Mesenchymal stem cell (in vitro differentiated cells and primary cell): ENCODE measurements at places on chromosomes 12 and 14.

DNA sequence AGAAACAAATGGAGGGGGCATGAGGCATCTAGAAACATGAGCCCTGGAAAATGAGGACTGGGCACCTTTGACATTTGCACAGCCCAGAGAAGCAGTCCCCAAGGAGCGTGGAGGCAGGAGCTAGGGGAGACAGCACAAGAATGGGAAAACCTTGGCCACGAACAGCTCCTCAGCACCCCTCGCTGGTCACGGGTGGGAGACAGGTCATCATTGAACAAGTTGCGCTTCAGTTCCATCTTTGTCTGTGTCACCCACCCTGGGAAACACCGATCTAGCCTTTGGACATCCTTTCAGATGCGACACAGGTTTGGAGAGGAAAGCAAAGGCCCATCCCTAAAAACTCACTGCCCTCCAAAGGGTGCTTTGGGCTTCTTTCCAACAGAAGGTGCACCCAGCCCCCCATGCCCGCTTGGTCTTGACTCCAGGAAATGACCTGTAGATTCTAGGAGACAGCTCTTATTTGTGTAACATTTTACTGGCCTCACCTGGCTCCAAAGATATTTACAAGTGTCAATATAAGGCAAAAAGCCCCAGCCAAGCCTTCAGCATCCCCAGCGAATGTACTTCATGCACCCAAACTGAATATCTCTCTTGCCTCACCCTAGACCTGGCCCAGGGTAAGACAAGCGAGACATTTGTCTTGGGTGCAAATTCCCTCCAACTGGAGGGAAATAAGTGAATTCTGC is 28.8 kb upstream of the CLMN start:
- DNase-seq = no peak

GRCh38 chr14:93033983-93034670 is 81.6 kb downstream of the ITPK1 start:
- no peak for DNase-seq

- no peak for DNase-seq
Observed at GRCh38 chr14:77883131-77883846, 83.4 kb downstream of the ADCK1 start.

GRCh38 chr12:70044167-70044566 is 199.1 kb upstream of the CNOT2 start:
- DNase-seq = peak; percentile 9

- DNase-seq = peak; percentile 90
Observed at GRCh38 chr14:53902307-53902706, 54.3 kb downstream of the BMP4 start.

GRCh38 chr14:101252443-101253214 is 308.7 kb upstream of the DIO3 start:
- DNase-seq = no peak

DNA sequence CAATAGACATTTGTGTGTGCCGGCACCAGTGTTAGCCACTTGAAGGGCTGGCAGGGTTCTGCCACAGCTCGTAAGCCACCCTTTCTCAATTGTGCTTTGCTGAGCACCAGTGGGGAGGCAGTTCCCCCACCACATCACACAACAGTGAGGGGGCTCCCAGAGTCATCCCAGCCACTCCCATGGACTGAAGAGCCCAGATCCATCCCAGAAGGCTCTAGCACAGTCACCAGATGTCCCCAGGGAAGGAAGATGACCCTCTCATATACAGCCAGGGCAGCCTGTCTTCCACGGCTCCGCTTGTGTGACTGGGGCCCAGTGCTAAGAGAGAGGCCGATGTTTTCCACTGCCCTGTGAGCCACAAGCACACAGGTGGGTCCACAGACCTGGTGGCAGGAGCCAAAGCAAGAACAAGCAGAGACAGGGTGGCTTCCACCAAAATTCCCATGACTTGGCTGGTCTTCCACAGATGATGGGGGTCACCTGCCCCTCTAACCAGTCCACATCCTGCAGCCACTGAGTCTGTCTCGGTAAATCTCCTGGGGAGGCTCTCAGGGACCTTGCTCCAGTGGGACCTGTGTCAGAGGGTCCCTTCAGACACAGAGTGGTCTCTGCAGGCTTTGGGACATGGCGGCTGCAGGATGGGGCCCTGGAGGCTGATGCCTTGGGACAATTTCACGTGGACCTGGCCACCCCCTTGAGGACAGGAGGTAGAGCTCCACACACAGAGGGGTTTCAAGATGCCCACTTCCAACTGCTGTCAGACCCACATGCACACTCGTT is 71.9 kb upstream of the DDX11 start:
- DNase-seq = no peak

DNA sequence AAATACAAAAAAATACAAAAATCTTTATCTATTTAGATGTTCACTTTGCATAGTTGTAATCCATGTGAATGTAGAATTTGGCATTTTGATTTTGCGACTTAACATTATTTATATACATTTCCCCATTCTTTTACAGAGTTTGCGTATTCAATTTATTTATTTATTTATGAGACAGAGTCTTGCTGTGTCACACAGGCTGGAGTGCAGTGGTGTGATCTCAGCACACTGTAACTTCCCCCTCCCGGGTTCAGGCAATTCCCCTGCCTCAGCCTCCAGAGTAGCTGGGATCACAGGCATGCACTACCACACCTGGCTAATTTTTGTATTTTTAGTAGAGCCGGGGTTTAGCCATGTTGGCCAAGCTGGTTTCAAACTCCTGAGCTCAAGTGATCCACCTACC is 25.3 kb upstream of the STRN3 start:
- DNase-seq = peak; percentile 30

DNA sequence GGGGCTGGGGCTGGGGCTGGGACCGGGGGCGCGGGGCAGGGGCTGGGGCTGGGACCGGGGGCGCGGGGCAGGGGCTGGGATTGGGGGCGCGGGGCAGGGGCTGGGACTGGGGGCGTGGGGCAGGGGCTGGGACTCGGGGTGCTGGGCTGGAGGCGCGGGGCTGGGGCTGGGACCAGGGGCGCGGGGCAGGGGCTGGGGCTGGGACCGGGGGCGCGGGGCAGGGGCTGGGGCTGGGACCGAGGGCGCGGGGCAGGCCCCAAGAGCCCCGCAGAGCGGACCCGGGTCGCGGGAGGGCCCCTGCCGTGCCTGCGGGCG is 452 bp downstream of the P2RX2 start:
- DNase-seq = no peak

GRCh38 chr12:12943586-12944260 is 8.2 kb downstream of the GPRC5D start:
- no peak for DNase-seq

GRCh38 chr14:76267322-76268046 is 108.5 kb upstream of the ESRRB start:
- DNase-seq = no peak

- peak; percentile 31 for DNase-seq
Observed at GRCh38 chr14:99412117-99413061, 68.3 kb downstream of the SETD3 start.

DNA sequence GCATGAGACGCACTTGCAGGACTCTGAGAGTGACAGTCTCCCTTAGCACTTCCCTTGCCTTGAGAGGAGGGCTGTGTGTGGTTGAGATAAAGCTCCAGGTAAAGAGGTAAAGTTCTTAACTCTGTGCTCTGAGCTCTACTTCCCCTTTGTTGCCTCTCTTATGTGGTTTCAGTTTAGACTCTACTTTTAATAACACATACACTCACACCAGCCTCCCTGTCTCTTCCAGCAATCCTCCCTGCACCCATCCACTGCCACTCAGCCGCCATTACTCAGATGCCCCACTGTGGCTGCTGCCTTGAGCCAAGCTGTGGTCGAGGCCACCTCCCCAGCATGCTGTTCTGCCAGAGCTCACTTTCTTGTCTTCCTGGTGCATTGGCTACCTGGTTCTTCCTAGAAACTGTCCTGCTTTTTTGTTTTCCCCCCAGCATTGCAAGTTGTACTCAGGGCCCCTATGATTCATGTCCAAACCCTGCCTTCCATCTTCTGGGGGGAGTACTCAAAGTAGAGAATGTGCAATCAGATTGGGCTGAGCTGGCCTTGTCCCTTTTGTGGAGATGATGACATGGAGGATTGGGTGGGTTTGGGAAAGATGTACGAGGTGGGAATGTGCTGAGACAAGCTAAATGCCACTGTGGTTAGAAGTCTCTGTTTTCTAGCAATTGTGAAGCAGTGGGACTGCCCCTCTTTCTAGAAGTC is 115.5 kb upstream of the PARP11 start:
- no peak for DNase-seq

- no peak for DNase-seq
Observed at GRCh38 chr14:91415794-91416743, 1.6 kb downstream of the CCDC88C start.

- DNase-seq = peak; percentile 77
Observed at GRCh38 chr14:68703093-68703492, 89.8 kb downstream of the ZFP36L1 start.

GRCh38 chr12:128644664-128645296 is 179.0 kb downstream of the SLC15A4 start:
- DNase-seq = no peak

DNA sequence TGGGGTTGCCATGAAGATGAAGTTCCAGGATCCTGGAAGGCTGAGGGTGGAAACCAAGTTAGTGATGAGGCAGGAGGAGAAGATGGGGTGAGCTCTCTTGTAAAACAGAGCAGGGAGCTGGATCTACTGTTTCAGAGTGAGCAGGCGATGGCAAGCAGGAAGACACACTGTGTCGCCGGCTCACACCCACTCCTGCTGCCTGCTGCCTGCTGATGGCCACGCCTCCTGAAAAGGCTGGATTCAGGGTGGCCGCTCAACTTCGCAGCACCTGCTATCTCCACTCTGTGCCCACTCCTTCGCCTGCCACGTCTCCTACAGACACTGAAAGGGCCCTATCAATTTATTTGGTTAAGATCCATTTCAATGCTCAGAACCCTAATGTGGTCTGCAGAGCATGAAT is 96.1 kb downstream of the RBM19 start:
- DNase-seq = no peak

GRCh38 chr12:45611061-45611460 is 118.4 kb upstream of the ARID2 start:
- no peak for DNase-seq

DNA sequence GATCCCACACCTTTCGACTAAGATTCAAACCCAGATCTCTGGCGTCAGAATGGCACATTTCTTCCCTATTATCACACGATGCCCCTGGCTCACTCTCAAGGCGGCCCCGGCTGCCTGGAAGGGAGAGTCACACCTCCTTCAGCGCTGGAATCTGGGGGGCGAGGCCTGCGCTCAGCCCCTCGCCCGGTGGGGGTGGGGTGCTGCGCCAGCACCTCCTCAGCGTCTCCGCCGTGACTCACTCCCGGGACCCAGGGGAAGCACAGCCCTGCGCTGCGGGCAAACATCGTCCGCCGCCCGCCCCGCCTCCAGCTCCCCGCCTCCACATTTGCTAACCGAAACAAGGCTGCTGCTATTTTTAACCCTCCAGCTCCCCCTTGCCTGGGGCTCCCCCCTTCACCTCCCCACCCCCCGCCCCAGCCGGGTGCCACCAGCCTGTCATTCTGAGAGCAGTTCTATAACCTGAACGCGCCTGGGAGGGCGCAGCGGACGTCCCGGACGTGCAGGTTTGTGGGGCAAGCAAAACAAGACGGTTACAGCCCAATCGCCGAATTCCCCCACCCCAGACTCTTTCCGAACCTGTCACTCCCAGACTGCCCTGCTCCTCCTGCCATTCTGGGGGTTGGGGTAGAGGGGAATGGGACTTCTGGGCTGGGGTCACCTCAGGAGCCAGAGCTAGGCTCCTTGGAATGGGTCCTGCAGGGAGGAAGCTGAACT is 6.7 kb downstream of the HDAC7 start:
- DNase-seq = peak; percentile 95

DNA sequence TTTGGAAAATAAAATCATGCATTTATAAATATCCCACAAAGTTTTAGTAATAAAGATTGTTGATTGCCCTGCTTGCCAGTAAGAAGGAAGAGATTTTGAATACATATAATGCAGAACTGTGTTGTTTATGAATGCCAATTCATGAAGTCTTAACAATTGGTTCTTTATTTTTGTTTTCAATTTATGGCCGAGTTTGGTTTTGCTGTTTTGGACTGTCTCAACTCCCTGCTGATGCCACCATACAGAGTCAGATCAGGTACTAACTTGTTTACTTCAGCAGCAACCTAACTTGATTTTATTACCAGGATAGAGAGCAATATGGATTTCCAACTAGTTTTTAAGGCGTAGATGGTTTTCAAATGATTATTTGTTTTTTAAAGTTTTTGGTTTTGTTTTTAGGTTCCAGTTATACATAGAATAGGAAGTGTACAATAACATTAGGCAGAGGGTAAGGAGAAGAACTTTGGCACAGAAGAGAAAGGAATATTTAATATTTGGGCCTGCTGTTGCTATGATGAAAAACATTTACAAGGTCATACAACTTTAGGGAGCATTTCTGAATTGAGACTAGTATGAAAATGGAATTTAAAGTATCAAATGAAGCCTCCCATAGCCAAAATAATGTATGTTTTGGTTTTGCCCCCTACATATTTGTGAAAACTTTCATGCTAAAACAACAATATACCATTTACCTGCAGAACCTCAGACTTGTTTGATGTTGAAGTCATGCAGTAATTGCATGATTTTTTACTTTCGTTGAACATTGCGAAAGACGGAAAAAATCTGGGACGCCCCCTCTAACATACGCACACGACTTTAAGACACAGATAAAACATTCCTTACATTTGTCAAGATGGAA is 904 bp upstream of the FAM177A1 start:
- DNase-seq = no peak

- DNase-seq = no peak
Observed at GRCh38 chr12:24244231-24244630, 294.8 kb upstream of the SOX5 start.

DNA sequence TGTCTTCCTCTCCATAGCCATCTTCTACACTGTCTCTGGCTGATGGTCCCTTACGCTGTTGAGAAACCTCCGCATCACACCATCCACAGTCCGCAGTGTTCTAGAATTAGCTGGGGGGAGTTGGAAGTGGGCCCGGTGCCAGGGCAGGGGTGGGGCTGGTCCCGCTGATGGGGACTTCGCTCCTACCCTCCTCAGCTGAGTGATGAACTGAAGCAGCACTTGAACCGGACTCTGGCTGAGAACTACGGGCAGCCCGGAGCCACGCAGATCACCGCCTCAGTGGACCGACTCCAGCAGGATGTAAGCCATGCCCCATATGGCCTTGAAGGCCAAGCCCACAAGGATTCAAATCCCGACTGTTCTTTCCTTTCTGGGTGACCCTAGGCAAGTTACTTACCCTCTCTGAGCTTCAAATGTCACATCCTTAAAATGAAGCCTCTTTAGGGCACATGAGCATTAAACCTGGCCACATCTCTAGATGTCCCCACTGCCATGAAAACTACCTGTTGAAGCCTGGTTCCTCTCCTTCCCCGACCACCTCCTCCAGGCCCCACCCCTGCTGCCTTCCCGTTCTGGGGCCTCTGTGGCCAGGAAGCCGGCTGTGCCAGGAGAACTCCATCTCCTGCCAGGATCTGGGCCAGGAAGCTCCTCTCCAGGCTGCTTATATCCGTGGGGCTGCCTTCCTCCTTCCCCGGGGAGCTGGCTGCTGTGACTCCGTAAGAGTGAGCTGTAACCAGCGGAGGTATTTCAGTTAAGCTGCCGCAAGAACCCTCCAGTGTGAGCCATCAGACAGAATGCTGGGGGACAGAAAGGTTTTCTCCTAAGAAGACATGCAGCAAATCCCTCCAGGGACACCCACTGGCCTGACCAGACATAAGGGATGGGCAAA is 53.1 kb downstream of the TSPAN11 start:
- no peak for DNase-seq
